Esophagus squamous epithelium (tissue), 5 donors: ENCODE measurements at places on chromosomes 12 and 14.

DNA sequence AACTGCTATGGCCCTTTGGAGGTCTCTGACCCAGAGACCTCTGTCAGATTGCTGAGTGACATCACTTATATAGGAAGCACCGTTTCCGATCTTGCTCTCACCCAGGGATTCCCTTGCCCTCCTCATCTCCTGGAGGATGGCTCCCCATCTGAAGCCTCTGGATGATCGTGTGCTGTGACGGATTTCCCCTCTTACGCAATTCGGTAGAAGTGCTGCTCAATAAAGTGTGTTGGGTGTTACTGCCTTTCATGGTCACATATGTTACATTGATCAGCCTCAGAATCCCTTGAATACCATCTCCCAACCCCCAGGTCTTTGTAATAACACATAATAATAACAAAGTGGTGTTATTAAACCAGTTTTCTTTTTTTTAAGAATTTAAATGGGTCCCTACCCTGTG is 107.3 kb upstream of the CLEC14A start:
- no peak for DNase-seq

- DNase-seq: no peak
Measured at GRCh38 chr12:6821591-6822425, at the start of gene GPR162. Gene GPR162, plus strand, starts transcription at chr12:6821821. Its CDS starts 2,078 bp downstream, at chr12:6823899.

DNA sequence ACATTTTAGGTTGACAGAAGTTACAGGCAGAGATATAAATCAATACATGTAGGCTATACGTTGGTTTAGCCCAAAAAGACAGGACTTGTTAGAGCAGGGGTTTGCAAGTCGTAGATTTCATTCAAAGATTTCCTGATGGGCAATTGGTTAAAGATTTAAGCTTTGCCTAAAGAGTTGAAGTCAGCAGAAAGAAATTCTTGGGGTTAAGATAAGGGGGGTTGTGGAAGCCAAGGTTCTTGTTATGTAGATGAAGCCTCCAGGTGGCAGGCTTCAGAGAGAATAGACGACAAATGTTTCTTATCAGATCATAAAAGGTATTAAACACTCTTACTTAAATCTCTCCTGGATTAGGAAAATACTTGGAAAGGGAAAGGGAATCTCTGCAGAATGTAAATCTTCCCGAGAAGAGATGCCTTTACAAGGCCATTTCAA is 510.8 kb downstream of the TMTC2 start:
- no peak for DNase-seq

- DNase-seq: no peak
Measured at GRCh38 chr14:96303981-96304380, 48.0 kb downstream of the BDKRB1 start.

DNA sequence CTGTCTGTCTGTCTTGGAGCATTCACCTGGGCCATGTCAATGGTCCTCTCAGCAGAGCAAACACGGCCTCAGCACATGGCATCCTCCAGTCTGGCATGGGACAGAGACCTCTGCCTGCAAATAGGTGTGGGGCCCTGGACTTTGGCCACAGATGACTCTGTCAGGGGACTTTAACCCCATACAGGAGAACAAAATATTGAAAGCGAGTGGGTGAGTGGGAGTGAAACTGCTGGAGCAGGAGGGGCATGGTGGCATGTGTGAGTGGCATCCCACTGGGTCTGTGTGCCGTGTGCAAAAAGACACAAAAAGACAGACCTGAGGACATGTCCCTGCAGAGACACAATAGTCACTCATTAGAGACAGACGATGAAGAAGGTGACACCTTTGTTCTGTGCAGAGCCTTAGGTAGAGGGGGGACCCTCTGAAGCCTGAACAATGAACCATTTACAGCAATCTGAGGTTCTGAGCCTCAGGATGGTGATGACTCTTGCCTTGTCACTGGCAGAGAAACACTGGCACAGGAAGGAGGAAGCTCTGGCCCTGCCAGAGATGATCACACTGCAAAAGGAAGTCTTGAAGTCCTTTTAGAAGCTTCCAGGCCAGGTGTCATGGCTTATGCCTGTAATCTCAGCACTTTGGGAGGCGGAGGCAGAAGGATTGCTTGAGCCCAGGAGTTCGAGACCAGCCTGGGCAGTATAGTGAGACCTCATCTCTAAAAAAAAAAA is 7.5 kb downstream of the LAG3 start:
- DNase-seq: no peak

- no peak for DNase-seq
Measured at GRCh38 chr12:42918443-42918842, 328.9 kb upstream of the PRICKLE1 start.

- no peak for DNase-seq
Measured at GRCh38 chr12:52208424-52209165, 16.8 kb upstream of the KRT80 start.

- DNase-seq: no peak
Measured at GRCh38 chr12:95815632-95816212, 25.2 kb upstream of the NTN4 start.
